ENCODE measurements at places on chromosomes 7 and 10. TPM values are rescaled to one million over a fixed set of nuclear protein-coding genes. Genes with fewer than 3 reads are reported as not detected.

GRCh38 chr7:12728192-12728538 lies 40.7 kb downstream of the ARL4A start:
- peak overlapping the region; percentile 62 for H3K27ac ChIP-seq
- H3K27me3 ChIP-seq = no peaks in the 10 kb centered on the region
- H3K36me3 ChIP-seq = no peaks in the 10 kb centered on the region
- H3K4me3 ChIP-seq = no peak overlapping the region

The ADIRF gene
- total RNA-seq = 103 TPM

- H3K4me1 ChIP-seq = no peaks in the 10 kb centered on the region
- H3K27me3 ChIP-seq = no peaks in the 10 kb centered on the region
- H3K36me3 ChIP-seq = no peaks in the 10 kb centered on the region
- DNase-seq = no peak
- no peak overlapping the region for H3K4me3 ChIP-seq
Measured at GRCh38 chr10:64283621-64284020, 762.4 kb downstream of the REEP3 start.

GRCh38 chr10:110392868-110393740 lies 88.4 kb upstream of the SMNDC1 start:
- H3K36me3 ChIP-seq = no peaks in the 10 kb centered on the region
- no peaks in the 10 kb centered on the region for H3K27me3 ChIP-seq
- H3K4me3 ChIP-seq = no peak overlapping the region
- no peak for DNase-seq
- no peak overlapping the region for H3K27ac ChIP-seq

The FGF8 gene
- not detected for total RNA-seq

DNA sequence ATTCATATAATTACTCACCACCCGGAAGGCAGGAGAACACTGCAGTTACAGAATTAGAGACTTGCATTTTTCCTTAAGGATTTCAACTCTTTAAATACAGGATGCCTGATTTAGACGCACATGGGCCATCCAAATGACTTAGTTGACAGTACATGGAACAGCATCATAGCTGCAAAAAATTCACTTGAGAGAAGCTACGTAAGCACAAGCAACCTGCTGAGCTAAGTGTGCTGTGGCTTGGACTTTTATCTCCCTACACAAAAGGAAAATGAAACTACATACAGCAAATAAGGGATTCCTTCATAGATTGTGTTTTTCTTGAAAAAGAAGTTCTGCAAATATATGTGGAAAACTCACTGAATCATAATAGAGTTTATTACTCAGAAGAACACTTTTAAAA lies 152.6 kb downstream of the POU6F2 start:
- H3K27ac ChIP-seq = no peak overlapping the region
- no peaks in the 10 kb centered on the region for H3K27me3 ChIP-seq
- no peaks in the 10 kb centered on the region for H3K36me3 ChIP-seq
- no peak overlapping the region for H3K4me3 ChIP-seq
- H3K4me1 ChIP-seq = no peaks in the 10 kb centered on the region

The NKX1-2 gene
- not detected for total RNA-seq

DNA sequence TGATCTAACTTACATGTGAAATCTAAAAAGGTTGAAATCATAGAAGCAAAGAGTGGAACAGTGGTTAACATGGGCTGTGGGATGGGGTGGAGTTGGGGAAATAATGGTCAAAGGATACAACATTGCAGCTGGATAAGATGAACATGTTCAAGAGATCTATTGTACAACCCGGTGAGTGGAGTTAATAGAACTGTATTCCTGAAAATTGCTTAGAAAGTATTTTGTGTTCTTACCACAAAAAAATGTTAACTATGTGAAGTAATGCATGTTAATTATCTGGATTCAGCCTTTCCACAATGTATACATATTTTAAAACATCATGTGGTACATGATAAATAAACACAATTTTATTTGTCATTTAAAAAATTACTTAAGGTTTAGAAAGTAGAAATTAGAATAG lies 271.0 kb upstream of the LRRTM3 start:
- no peak overlapping the region for H3K4me3 ChIP-seq
- DNase-seq = no peak
- H3K36me3 ChIP-seq = no peaks in the 10 kb centered on the region

GRCh38 chr10:99870123-99870730 lies 87.8 kb downstream of the ABCC2 start:
- DNase-seq = no peak
- no peaks in the 10 kb centered on the region for H3K36me3 ChIP-seq
- H3K4me3 ChIP-seq = no peak overlapping the region
- H3K27ac ChIP-seq = no peak overlapping the region
- no peaks in the 10 kb centered on the region for H3K27me3 ChIP-seq
- peaks cover 5% of the 10 kb centered on the region for H3K4me1 ChIP-seq

GRCh38 chr7:33774762-33775523 lies 130.4 kb upstream of the BMPER start:
- H3K4me1 ChIP-seq = no peaks in the 10 kb centered on the region
- no peaks in the 10 kb centered on the region for H3K27me3 ChIP-seq
- H3K36me3 ChIP-seq = no peaks in the 10 kb centered on the region
- no peak overlapping the region for H3K27ac ChIP-seq
- H3K4me3 ChIP-seq = no peak overlapping the region
- peak; percentile 21 for DNase-seq

- no peak overlapping the region for H3K4me3 ChIP-seq
- H3K27me3 ChIP-seq = no peaks in the 10 kb centered on the region
- H3K4me1 ChIP-seq = no peaks in the 10 kb centered on the region
- no peaks in the 10 kb centered on the region for H3K36me3 ChIP-seq
Measured at GRCh38 chr10:27470885-27471284, 33.2 kb upstream of the RAB18 start.

- H3K36me3 ChIP-seq = no peaks in the 10 kb centered on the region
- no peaks in the 10 kb centered on the region for H3K4me1 ChIP-seq
- H3K4me3 ChIP-seq = no peak overlapping the region
Measured at GRCh38 chr7:134186027-134186426, 58.9 kb downstream of the LRGUK start.

GRCh38 chr10:110511734-110512449 lies 14.2 kb downstream of the DUSP5 start:
- no peaks in the 10 kb centered on the region for H3K27me3 ChIP-seq
- peaks cover 19% of the 10 kb centered on the region for H3K36me3 ChIP-seq
- H3K4me3 ChIP-seq = no peak overlapping the region
- peaks cover 4% of the 10 kb centered on the region for H3K4me1 ChIP-seq
- H3K27ac ChIP-seq = no peak overlapping the region
- DNase-seq = no peak

The SUGCT gene
- total RNA-seq = 3.2 TPM

DNA sequence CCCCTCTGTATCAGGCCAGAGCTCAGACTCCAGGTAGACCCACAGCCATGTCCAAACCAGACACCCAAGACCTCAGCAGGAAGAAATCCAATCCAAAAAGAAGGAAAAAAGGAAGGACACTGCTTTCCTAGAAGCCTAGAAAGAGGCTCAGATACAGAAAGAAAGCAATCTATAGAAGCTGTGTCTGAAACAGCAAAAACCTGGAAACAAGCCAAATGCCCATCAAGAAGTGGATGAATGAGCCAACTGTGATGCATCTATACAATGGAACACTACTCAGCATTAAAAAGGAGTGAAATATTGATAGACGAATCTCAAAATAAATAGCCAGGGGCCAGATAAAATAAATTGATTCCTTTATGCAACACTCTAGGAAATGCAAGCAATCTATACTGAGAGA lies 31.6 kb downstream of the GRB10 start:
- peaks cover 2% of the 10 kb centered on the region for H3K4me1 ChIP-seq
- H3K36me3 ChIP-seq = no peaks in the 10 kb centered on the region

The GNGT1 gene
- total RNA-seq = not detected

The VAX1 gene
- not detected for total RNA-seq

- no peaks in the 10 kb centered on the region for H3K27me3 ChIP-seq
- H3K4me1 ChIP-seq = no peaks in the 10 kb centered on the region
Measured at GRCh38 chr7:82017334-82017943, 247.6 kb upstream of the HGF start.

DNA sequence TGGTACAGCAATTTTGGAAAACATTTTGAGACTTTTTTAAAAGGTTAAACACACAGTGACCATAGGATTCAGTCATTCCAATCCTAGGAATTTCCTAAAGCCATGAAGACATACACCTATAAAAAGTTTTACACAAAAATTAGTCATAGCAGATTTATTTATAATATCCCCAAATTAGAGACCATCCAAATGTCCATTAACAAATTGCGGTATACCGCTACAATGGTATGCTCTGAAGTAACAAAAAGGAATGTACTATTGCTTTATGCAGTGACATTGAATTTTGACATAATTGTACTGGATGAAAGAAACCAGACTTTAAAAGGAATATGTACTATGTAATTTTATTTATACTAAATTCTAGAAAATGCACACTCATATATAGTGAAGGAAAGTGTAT lies 362.8 kb downstream of the HGF start:
- no peak overlapping the region for H3K27ac ChIP-seq
- H3K4me1 ChIP-seq = no peaks in the 10 kb centered on the region
- no peak for DNase-seq
- H3K27me3 ChIP-seq = no peaks in the 10 kb centered on the region
- H3K36me3 ChIP-seq = no peaks in the 10 kb centered on the region

The FEZF1 gene
- total RNA-seq = not detected

DNA sequence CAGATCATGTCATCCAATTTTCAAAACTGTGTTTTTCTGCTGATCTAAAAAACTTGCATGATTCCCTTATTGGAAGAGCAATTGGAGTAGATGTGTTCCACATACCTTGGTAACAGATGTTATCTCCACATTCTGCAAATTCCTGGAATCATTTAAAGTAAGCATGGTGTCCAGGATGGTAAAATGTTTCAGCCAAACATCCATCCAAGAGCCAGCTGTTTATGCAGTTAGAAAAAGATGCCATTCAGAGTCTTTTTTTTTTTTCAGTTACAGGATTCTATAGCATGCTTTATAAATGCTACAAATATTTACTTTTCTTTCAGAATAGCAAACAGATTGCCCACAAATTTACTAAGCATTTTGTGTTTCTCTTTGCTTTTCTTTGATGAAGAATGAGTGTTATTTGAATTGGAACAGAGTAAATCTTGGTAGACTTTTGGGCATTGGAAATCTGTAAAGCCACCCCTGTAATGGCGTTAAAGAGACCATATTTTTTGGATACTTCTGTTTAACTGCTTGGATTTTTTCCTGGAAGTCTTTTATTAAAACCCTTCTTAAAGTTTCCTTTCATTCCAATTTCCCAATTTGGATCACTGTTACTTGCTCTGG lies 149.8 kb downstream of the GNAT3 start:
- no peaks in the 10 kb centered on the region for H3K27me3 ChIP-seq
- H3K4me3 ChIP-seq = no peak overlapping the region
- no peaks in the 10 kb centered on the region for H3K36me3 ChIP-seq
- DNase-seq = no peak
- peaks cover 3% of the 10 kb centered on the region for H3K4me1 ChIP-seq
- no peak overlapping the region for H3K27ac ChIP-seq

The DNAJC1 gene
- total RNA-seq = 113 TPM

GRCh38 chr7:100566018-100566531 lies 7.6 kb downstream of the SAP25 start:
- H3K27me3 ChIP-seq = no peaks in the 10 kb centered on the region
- peaks cover 12% of the 10 kb centered on the region for H3K4me1 ChIP-seq
- DNase-seq = no peak

DNA sequence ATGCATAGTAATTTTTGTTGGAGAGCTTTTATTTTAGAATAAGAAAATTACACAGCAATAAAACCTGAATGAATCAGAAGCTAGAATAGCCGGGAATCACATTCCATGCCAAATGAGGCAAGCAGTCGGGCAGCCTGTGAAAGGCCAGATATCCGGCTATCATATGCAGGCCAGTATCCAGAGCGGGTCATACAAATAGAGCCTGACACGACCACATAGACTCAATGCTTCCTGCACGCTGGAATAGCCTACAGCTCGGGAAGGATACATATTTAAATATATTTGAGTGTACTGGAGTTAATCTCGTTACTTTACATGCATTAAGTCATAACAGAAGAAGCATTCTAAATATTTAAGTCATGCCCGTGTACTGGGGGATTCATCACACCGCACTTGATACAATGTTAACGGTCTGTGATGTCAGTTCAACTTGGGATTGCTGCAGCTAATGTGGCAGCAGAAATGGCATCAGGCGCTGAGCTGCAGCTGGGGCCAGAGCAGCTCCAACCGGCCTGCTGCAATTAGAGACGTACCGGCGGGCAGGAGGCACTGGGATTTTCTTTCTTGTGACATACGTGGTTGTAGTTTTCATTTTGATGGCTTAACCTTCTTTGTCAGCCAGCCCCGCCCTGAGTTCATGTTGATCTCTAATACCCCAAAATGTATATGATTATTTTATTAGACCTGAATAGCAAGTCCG lies 112.0 kb downstream of the EBF3 start:
- H3K27ac ChIP-seq = no peak overlapping the region
- no peak overlapping the region for H3K4me3 ChIP-seq
- no peak for DNase-seq
- no peaks in the 10 kb centered on the region for H3K36me3 ChIP-seq

The UCMA gene
- not detected for total RNA-seq

DNA sequence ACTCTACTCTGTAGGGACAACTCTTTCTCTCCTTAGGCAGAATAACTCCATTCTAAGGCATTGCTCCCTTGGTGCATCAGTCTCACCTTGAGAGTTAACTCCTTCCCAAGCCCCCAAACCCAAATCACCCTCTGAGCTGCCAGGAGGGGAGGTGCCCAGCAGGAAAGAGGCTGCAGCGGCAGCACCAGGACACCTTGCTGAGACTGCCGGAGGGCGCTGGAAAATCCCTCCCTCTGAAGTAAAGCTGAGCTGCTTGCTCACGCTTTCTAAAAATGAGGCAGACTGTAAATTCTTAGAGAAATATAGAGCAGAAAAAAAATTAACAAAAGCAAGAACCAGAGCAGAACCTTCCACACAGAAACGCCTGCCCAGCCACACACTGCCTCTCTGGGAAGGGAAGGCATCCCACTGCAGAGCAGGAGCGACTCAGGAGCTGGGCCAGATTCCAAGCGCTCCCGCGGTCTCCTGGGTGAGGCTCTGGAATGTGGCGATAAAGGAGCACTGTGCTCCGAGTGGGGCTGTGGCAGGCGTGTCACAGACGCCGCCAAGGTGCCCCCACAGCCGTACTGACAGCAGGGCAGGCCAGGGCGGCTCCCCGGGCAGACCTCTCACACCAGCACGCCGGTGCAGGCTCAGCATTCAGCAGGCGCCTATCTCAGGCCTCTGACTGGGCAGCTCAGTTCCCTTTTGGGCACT lies 202.1 kb downstream of the TNS3 start:
- peaks cover 73% of the 10 kb centered on the region for H3K4me1 ChIP-seq
- no peaks in the 10 kb centered on the region for H3K27me3 ChIP-seq
- DNase-seq = peak; percentile 84
- H3K36me3 ChIP-seq = no peaks in the 10 kb centered on the region

- no peaks in the 10 kb centered on the region for H3K27me3 ChIP-seq
- no peak overlapping the region for H3K4me3 ChIP-seq
- H3K36me3 ChIP-seq = no peaks in the 10 kb centered on the region
- H3K27ac ChIP-seq = no peak overlapping the region
- no peak for DNase-seq
Measured at GRCh38 chr10:97063983-97064837, 121.5 kb downstream of the SLIT1 start.
